Activated CD4-positive, alpha-beta T cell treated with anti-CD3 and anti-CD28 coated beads, Interleukin-2, amount 50 U/mL, for 4 hours (primary cell): ENCODE measurements at places on chromosomes 5 and 9.

DNA sequence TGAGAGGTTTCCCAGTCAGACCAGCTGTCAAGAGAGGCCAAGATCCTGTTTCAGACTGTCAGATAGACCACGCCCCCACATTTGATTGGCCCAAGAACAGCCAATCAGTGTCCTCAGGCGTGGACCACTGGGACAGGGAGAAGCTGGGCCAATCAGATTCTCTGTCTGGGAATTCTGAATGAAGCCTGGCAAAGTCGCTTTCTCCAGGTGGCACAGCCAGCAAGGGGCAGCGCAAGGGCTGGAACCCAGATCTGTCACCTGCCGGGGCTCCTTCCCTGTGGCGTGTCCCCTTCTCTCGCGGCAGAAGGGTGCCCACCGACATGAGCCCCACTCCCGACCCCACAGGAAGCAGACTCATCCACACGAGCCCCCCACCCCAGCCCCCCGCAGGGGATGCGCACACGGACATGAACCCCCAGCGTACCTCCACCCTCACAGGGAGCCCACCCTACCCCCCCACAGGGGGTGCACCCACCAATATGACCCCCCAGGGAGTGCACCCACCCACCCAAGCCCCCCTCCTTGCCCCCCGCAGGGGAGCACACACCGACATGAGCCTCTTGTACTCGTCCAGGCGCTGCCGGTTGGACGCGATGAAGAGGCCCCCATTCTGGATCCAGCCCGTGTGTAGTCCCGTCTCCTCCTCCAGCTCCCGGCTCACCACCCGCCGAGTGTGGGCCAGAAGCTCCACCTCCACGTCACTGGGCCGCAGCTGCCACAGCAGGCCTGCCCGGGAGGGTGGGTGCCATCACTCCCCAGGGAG is 6.1 kb downstream of the SARDH start:
- no peak for DNase-seq

DNA sequence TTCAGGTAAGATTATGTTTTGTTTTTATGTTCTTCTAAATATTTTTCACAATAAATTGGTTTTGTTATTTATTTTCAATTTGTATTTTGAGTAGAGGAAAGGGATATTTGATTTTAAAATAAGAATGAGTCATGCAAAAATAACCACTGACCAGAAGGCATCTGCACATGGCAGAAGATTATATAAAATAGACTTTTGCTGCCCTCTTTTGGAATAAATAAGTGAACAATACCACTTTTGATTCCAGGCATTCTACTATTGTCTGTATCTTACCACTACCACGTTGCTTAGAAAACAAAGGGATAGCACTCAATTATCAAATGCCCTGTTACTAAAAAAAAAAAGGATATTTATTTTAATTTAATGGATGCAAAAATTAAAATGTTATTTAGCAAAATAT is 227.3 kb upstream of the ITGA1 start:
- no peak for DNase-seq

DNA sequence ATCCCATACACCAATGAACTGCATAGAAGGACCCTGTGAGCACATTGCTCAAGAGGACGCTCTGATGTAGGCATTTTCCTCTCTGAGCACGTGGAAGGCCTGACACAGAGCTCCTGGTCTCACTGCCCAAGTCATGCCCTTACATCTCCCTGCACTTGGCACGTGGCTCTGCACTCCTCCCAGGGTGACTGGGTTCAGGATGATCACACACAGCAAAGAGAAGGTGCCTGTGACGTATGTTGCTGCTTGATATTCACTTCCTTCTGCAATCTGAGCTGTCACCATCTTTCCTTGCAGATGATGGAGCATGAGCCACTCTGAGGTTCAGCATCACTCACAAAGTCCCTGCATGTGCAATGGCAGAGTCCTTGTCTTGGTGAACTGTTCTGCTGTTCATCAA is 125.2 kb downstream of the FSTL4 start:
- no peak for DNase-seq

DNA sequence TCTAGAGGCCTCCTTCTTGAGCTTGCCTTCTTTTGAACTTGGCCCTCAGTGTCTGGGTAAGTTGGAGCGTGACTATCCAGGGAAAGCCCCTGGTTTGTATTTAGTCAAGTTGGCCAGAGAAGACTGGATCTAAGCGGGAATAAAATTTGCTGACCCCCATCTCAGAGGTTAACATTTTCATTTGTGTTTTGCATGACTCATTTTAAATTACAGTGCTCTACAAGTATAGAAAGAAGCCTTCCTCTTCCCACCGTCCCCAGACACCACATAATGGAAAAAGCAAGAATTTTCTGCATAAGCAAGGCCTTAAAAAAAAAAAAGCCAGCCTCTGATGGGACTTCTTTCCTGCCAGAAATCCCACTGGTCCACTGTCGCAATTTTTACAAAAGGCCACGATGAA is 27.2 kb downstream of the PIK3R1 start:
- DNase-seq = no peak

DNA sequence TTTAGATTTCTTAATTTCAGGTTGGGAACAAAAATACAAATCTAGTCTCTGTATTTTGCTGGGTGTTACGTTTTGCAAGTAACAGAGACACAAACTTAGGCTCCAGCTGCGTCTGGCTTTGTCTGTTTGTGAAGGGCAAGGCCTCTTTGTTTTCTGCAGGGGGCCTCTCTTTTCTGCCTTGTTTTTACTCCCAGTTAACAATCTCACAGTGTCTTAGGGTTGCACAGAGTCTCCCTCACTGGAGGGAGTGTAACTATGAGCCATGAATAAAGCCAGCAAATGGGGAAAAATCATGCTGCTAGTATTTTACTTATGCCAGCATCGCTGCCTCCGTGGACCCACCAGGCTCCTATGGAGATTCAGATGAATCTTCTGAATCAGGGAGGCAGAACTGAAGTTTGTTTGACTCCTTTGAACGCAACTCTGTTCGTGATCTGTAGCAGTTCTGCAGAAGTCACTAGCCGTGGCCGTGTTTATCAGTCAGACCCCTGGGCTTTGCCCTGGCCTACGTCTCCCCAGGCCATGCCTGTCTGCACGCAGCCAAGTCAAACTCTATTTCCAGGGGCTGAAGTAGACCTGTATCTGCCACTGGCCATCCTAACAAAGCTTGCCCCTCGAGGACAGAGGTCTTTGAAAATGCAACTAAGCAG is 77.2 kb downstream of the ATP10B start:
- DNase-seq = no peak
